Testis (tissue), 5 donors: ENCODE measurements at places on chromosomes 12 and 14. TPM values are rescaled to one million over a fixed set of nuclear protein-coding genes. Genes with fewer than 3 reads are reported as not detected.

The VAMP1 gene
- total RNA-seq = 18.3 TPM

The TRMT5 gene
- total RNA-seq = 15.2 TPM

The DIO2 gene
- total RNA-seq = 4.9 TPM

The B4GALNT1 gene
- 3.2 TPM for total RNA-seq

The KCNH3 gene
- 4.5 TPM for total RNA-seq

The PTPRR gene
- total RNA-seq = 0.43 TPM

The KRT74 gene
- 3.9 TPM for total RNA-seq

The TRPV4 gene
- 1.3 TPM for total RNA-seq

The GLT1D1 gene
- total RNA-seq = 10.0 TPM

The EPYC gene
- not detected for total RNA-seq

The CLEC1A gene
- total RNA-seq = 2.7 TPM

The UBE3B gene
- total RNA-seq = 66.8 TPM

The TPPP2 gene
- 94.3 TPM for total RNA-seq

The CLEC1B gene
- total RNA-seq = 0.63 TPM

The MYBPC1 gene
- total RNA-seq = 3.7 TPM

The RND1 gene
- total RNA-seq = 0.81 TPM

The BEST3 gene
- total RNA-seq = 0.74 TPM

The ZNF605 gene
- 13.4 TPM for total RNA-seq

The SLC39A2 gene
- total RNA-seq = 0.31 TPM

The PSMC1 gene
- total RNA-seq = 133 TPM

The TFCP2 gene
- total RNA-seq = 16.2 TPM

The CAPZA3 gene
- 52.6 TPM for total RNA-seq

The NINJ2 gene
- total RNA-seq = 17.3 TPM

The CLEC9A gene
- 2.6 TPM for total RNA-seq

The SPTSSA gene
- total RNA-seq = 9.2 TPM

The SUSD6 gene
- total RNA-seq = 38.7 TPM

The SALL2 gene
- 5.0 TPM for total RNA-seq

The GLRX5 gene
- total RNA-seq = 83.9 TPM

The LGR5 gene
- 0.39 TPM for total RNA-seq

The KRT5 gene
- total RNA-seq = 0.39 TPM

The CD4 gene
- 2.0 TPM for total RNA-seq

The HELB gene
- total RNA-seq = 6.3 TPM

The SLCO1B1 gene
- total RNA-seq = 0.37 TPM

The TMED8 gene
- total RNA-seq = 30.9 TPM

The SERPINA4 gene
- total RNA-seq = 0.19 TPM

The KIF5A gene
- 6.8 TPM for total RNA-seq

The HOXC12 gene
- total RNA-seq = 0.06 TPM

The CRACR2A gene
- 4.0 TPM for total RNA-seq

The KRT75 gene
- total RNA-seq = not detected

The MAP1LC3B2 gene
- total RNA-seq = 1.5 TPM

The GZMH gene
- total RNA-seq = 1.3 TPM

The LRRC9 gene
- total RNA-seq = 11.0 TPM

The PSMC6 gene
- total RNA-seq = 59.0 TPM

The BDKRB2 gene
- 0.87 TPM for total RNA-seq

The SDSL gene
- 25.2 TPM for total RNA-seq

The OVCH1 gene
- total RNA-seq = 3.0 TPM

The HSPB8 gene
- 29.7 TPM for total RNA-seq

The SDR9C7 gene
- total RNA-seq = not detected

The OR6C2 gene
- 0.12 TPM for total RNA-seq

The FOXN4 gene
- 9.0 TPM for total RNA-seq

The CEP170B gene
- 79.7 TPM for total RNA-seq

The PLEK2 gene
- total RNA-seq = 5.7 TPM

The CLEC2A gene
- total RNA-seq = not detected

The RNF41 gene
- total RNA-seq = 70.2 TPM

The KERA gene
- not detected for total RNA-seq

The DICER1 gene
- total RNA-seq = 111 TPM

The MYH6 gene
- 0.39 TPM for total RNA-seq
